Muscle of leg (tissue), 16 donors: ENCODE measurements at places on chromosomes 3 and 15.
A peak's percentile ranks its signal among the peaks of the same experiment; 100 is the strongest.

GRCh38 chr15:89140595-89140994, 52.3 kb downstream of the ABHD2 start:
- DNase-seq = no peak

GRCh38 chr3:148757238-148758215, 59.8 kb downstream of the AGTR1 start:
- DNase-seq = peak; percentile 31

- no peak for DNase-seq
Observed at GRCh38 chr3:22045882-22046281, 294.9 kb upstream of the ZNF385D start.

- no peak for DNase-seq
Observed at GRCh38 chr3:36678216-36679013, 85.9 kb downstream of the DCLK3 start.

- DNase-seq = peak; percentile 62
Observed at GRCh38 chr15:64092864-64093626, 593 bp downstream of the CIAO2A start.

DNA sequence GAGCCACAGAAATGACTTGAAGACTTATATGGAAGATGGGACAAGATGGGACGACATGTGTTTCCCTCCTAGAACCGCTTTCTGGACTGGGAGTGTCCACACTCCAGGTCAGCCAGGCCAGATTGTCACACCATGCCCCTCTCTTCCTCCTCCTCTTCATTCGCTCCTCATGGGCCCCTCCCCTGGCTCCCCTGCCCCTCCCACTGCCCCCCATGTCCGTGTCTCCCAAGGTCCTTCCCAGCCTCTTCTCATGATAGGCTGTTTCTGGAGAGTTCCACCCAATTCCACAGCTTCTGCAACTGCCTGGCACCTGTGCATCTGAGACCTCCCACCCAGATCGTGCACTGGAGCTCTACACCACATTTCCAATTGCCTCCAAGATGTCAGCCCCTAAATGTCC, 6.6 kb downstream of the MYO5C start:
- no peak for DNase-seq

GRCh38 chr3:149947231-149947630, 23.5 kb downstream of the PFN2 start:
- no peak for DNase-seq

DNA sequence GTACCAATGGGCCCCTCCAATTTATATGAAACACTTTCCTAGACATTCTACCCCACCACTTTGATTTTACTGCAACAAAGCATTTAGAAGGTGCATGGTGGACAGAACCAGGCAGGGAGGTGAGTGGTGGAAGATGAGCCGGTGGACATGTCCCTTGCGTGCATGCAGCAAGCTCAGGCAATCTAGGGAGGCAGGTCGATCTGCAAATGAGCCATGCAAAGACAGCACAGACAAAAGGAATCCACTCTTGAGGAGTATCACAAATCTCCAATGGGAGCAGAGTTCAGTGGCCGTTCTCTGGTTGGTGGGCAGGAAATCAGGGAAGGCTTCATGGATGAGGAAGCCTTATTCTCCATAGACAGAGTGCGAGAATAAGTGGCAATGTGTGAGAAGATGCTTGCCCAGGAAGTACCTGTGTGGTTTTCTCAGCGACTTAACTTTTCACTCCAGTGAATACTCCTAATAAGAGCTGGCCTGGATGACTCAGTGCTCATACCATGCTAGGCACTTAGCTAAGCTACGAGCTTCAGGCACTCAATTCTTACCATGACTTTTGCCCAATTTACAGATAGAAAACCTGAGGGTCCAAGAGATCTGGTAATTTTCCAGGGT, 152.5 kb downstream of the FOXP1 start:
- no peak for DNase-seq

DNA sequence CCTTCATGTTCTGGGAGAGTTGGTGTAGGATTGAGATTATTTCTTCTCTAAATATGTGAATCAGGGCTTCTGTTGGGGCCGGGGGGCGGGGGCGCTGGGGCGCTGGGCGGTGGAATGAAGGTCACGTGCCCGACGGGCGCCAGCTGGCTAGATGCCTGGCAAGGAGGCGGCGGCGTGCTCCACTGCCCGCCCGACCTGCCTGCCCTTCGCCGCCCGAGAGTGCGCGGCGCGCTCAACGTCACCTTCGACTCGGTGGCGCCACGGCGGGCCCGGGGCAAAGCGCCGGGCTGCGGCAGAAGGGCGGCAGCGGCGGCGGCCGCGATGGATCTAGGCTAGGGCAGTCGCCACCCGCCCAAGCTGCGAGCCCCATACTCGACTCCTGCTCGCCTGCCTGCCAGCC, 47.0 kb upstream of the LHFPL4 start:
- peak; percentile 13 for DNase-seq

DNA sequence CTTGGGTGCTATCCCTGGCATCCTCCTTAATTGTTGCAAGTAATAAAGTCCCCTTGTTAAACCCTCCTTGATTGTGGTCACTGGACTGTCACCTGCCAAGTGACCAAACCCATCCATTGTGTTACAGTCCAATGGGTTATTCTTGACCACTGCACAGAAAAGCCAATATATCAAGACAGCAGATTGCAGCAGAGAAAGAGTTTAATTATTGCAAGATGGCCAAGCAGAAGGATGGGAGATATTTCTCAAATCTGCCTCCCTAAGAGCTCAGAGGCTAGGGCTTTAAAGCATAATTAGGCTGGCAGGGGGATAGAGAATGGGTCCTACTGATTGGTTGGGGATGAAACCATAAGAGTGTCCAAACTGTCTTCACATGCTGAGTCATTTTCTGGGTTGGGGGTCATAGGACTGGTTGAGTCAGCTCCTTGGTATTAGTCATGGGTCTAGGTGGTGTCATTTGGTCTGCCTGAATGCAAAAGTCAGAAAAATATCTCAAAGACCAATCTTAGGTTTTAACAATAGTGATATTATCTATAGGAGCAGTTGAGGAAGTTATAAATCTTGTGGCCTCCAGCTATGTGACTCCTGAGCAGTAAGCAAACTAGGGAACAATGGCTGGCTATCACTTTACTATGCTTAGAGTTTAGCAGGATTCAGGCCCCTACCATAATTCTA, 19.1 kb upstream of the XYLB start:
- DNase-seq = no peak

DNA sequence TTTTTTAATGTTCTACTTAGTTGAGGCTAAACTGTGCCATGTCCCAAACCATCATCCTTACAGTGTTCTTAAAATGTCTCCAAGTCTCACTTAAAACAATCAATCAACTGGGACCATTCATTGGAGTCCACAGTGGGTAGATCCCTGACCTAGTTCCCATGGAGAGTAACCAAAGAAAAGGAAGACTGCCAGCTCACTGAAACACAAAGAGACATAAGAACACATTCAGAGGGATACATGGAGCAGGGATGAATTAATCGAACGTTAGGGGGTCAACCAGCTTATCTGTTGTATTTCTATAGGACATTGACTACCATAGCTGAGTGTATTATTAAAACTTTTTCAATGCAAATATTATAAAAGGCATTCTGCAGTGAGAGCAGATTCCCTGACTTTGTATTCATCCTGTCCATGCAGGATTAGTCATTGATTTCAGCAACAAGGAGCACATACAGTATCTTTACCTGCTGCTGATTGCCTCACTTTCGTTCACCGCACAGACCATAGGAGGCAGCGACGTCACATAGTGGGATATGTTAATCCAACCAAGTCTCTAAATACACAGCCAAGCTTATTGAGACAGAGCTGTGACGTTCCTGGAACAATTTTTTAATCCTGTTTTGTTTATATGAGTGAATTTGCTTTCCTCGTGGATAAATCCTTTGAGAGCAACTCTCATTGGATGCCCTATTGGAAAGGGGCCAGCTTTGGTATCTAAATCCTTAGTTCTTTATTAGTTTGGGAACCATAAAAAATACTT, 364.9 kb upstream of the RBMS3 start:
- DNase-seq = peak; percentile 74

DNA sequence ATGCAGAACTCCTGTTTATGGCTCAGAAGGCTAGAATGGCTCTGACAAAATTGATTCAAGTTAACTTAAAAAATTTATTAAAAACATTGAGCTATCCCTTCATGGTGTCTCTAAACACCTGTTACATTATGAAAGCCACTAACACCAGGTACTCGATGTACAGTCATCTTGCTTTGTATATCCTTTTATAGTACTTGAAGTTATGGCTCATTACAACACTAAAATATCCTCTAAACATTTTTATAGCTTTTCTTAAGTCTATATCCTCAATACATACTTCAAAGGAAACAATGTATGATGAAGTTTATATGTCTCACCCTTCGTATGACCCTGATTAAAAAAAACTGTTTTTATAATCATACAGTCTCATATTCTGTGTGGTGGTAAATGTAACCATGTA, 38.2 kb downstream of the SLITRK3 start:
- DNase-seq = no peak

DNA sequence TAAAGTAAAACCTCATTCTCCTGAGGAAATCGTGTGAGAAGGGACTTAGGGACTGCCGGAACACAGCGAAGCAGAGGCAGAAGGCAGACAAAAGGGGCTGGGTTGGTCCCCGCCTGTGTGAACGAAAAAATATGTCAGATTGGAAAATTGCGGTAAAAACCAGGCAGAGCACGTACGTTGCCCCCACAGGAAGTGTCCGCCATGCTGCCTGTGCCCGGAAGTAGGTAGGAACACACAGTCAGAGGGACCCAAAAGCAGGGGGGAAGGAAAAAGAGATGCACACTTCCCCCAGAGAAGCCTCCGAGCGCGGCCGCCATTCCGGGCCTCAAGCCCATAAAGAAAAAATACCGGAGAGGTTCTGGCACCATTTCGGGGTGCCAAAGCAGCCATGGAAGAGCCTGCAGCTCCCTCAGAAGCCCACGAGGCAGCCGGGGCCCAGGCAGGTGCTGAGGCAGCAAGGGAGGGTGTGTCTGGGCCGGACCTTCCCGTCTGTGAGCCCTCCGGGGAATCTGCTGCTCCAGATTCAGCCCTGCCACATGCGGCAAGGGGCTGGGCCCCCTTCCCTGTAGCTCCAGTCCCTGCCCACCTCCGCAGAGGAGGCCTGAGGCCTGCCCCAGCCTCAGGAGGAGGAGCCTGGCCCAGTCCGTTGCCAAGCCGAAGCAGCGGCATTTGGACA, at the start of gene MKRN3:
Gene MKRN3, plus strand, starts transcription at position 280 of the 676 bp plus-strand sequence. Its CDS starts 109 bp downstream, at position 389.
- DNase-seq = peak; percentile 64

GRCh38 chr15:43899928-43900327, 73.1 kb downstream of the WDR76 start:
- no peak for DNase-seq

DNA sequence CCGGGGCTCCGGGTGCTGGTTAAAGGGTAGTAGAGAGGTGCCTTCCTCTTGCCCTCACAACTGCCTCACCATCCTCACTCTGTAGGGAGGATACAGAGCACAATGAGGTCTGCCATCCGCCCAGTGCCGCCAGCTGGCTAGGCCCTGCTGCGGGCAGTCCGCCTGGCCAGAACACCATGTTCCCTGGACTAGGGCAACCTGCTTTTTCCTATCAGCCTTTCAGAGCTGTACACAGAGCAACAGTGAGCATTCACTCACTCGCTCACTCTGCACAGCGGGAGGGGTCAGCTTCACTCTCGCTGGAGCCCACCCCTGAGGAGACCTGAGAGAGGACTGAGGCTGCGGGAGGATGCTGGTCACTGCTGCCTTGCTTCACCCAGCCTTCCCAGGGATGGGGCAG, 218.7 kb upstream of the CHRNA7 start:
- no peak for DNase-seq

- DNase-seq = no peak
Observed at GRCh38 chr15:71357967-71358366, 242.7 kb downstream of the THSD4 start.

DNA sequence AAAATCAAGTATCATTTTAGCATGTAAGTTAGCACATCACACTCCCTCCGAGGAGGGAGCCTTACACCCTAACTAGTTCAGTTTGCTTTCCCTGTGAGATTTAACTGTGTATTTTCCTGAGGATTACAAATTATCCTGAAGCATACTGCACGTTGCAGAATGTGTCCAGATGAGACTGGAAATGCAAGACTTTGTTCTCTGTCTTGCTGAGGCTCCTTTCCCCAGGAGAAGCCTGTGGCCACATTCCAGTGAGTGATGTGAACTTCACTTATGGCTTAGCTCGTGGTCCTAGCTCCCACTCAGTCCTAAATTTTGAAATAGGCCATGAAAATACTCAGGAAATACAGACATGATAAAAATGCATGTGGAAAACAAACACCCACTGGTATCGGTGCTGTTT, 23.7 kb downstream of the PDZRN3 start:
- DNase-seq = peak; percentile 91

DNA sequence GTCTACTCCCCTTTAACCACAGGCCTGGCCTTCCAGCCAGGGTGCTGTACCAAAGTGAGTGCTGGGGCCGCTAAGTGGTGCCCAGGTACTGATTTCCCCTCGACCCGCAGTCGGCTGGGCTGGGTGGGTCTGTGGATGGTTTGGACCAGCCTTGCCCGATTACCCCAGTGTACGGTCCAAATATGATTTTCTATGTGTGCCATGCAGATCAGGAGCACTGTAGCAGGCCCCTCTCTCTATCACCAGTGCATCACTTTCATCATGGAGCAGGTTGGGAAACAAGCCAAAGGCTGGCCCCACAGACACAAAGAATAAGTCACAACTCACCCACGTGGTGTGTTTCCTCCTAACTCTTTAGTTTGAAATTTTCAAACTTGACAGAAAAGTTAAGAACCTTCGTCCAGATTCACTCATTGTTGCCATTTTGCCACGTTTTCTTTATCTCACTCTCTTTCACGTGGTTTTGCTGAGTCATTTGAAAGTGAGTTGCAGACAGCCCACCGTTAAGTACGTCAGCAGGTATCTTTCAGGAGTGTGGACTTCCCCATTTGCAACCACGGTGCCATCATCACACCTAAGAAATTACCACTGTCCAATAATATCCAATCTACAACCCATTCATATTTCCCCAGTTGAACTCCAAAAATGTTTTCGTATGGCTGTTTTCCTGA, 37.0 kb downstream of the ZNF710 start:
- DNase-seq = no peak

GRCh38 chr3:44056446-44057240, 185.0 kb upstream of the TOPAZ1 start:
- no peak for DNase-seq

GRCh38 chr3:195458316-195458717, 15.5 kb upstream of the ACAP2 start:
- DNase-seq = peak; percentile 38

DNA sequence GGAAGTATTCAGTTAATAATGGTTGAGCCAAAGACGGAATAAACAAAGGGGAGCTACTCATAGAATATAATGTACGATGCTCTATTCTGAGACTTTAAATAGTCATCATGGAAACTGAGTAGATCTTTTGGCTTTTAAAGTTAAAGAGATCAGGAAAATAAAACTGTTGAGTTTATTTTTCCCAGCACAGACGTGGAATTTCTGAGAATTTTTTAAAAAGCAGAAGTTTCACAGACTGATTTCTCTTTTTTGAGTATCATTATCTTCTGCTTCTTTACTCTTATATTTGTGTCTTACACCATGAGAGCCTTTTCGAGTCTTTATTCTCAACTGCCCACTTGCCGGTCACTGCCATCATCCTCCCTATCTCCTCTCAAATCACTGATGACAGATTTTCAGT, 13.2 kb downstream of the P2RY14 start:
- no peak for DNase-seq
